Nasal cavity respiratory epithelium epithelial cell of viscerocranial mucosa (primary cell): ENCODE measurements at places on chromosomes 5 and 9. TPM values are rescaled to one million over a fixed set of nuclear protein-coding genes. Genes with fewer than 3 reads are reported as not detected.

PHF24 gene
- 0.14 and 0.68 TPM in 2 replicates for total RNA-seq

GTF3C5 gene
- total RNA-seq: 25.6 and 32.1 TPM in 2 replicates

DRD1 gene
- total RNA-seq: not detected in 2 replicates

PCDHGB1 gene
- 0.34 and 1.6 TPM in 2 replicates for total RNA-seq

SLC6A7 gene
- total RNA-seq: not detected in 2 replicates

GDF9 gene
- 0.34 and 0.57 TPM in 2 replicates for total RNA-seq

IGFBPL1 gene
- total RNA-seq: 0.07 TPM in 1 of 2 replicates, not detected in the other

NUTM2F gene
- total RNA-seq: not detected in 2 replicates
